LNCaP clone FGC (cell line): ENCODE measurements at places on chromosomes 12 and 14.

DNA sequence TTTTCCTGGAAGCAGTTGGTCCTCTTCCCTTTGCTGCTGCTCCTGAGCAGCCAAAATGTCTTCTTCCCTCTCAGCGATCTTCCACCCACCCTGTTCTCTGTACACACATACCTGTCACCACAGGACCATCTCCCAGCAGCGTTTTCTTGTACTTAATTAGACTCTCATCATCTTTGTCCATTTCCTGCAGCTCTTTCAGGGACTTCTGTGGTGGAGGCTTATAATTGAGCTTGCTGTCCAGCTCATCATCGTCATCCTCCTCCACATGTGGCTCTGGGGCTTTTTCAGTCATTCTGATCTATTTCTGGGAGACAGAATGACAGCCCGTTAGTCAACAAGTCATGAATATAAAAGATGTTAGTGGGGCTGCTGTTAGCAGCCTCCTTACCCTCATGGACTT lies 11.0 kb downstream of the ARHGDIB start:
- no peak for DNase-seq

- no peak for DNase-seq
Observed at GRCh38 chr12:106098691-106099200, 40.0 kb downstream of the NUAK1 start.

- no peak for DNase-seq
Observed at GRCh38 chr12:7555752-7556151, 52.2 kb upstream of the CD163 start.

DNA sequence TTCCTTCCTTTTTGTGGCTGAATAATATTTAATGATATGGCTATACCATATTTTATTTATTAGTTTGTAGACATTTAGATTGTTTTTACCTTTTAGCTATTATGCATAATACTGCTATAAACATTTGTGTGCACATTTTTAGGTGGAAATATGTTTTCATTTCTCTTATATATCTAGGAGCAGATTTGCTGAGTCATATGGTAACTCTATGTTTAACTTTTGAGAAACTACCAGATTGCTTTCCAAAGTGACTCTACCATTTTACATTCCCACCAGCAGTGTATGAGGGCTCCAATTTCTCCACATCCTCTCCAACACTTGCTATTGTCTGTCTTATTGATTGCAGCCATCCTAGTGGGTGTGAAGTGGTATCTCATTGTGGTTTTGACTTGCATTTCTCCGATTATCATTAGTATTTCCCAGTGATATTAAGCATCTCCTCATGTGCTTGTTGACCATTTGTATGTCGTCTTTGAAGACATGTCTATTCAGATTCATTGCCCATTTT lies 160.2 kb downstream of the KICS2 start:
- DNase-seq = no peak

- peak; percentile 48 for DNase-seq
Observed at GRCh38 chr14:70073924-70074566, 114.7 kb downstream of the SLC8A3 start.

DNA sequence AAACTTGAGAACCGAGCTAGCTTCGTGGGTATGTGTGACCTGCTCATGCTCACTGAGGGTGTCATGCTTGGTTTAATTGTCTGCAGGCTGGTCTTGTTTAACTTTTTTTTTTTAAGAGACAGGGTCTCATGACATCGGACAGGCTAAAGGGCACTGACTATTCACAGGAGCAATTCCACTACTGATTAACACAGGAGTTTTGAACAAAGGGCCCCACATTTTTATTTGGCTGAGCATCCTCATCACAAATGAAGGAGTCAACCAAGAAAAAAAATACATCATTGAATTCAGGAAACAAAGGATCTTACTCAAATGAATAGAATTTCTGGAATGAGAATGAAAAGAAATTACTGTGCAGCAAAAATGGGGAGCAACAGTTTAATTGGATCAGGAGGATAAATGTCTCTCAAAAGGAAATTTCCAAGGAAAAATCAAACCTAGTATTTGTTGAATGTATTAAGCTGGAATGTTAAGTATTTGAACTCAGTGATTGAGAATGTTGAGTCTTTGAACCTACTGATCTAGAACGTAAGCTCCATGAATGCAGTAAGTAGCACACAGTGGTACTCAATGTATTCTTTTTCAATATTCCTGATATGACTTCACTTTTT lies 20.8 kb upstream of the PYROXD1 start:
- DNase-seq = no peak

GRCh38 chr12:118377021-118377883 lies 897 bp downstream of the SUDS3 start:
- DNase-seq = no peak

DNA sequence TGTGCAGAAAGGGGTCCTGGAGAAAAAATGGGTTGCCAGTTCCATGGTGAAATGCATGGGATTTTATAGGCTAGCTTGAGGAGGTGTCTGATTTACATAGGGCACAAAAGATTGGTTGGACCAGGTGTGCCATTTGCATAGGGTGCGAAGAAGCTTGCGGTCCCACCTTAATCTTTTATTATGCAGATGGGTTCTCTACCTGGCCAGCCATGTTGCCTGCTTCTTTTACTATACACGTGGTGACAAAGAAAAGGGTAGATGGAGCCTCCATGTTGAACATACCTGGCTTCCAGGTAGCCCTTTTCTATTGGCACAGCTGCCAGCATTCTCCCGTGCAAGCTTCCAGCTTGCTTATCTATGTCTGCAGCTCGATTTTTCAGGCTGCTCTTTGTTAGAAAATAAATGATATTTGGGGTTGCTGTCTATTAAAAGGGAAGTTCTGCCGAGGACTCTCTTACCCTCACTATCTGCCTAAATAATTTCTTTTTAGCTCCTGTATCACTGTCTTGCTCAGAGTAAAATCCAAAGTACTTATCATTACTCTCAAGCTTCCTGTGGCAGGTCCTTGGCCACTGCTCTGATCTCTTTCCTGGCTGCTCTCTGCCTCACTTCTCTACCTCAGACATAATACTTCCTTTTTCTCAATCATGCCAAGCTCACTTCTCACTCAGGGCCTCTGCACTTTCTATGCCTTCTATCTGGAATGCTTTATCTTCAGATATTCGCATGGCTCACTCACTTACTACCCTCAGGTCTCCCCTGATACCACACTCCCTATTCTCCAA lies 216.0 kb upstream of the DAAM1 start:
- DNase-seq = no peak

DNA sequence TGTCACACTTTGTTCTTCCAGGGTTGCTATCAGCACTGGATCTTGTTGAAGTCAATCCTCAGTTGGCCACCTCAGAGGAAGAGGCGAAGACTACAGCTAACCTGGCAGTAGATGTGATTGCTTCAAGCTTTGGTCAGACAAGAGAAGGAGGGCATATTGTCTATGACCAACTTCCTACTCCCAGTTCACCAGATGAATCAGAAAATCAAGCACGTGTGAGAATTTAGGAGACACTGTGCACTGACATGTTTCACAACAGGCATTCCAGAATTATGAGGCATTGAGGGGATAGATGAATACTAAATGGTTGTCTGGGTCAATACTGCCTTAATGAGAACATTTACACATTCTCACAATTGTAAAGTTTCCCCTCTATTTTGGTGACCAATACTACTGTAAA lies 23.7 kb downstream of the VTI1B start:
- DNase-seq = no peak

- DNase-seq = no peak
Observed at GRCh38 chr14:90605430-90605829, 208.6 kb downstream of the CALM1 start.

- DNase-seq = no peak
Observed at GRCh38 chr14:44935155-44935554, 26.6 kb downstream of the KLHL28 start.

- DNase-seq = no peak
Observed at GRCh38 chr14:99944241-99944651, 121.0 kb upstream of the EVL start.

GRCh38 chr12:113184098-113184899 lies 979 bp downstream of the DDX54 start:
- DNase-seq = no peak

DNA sequence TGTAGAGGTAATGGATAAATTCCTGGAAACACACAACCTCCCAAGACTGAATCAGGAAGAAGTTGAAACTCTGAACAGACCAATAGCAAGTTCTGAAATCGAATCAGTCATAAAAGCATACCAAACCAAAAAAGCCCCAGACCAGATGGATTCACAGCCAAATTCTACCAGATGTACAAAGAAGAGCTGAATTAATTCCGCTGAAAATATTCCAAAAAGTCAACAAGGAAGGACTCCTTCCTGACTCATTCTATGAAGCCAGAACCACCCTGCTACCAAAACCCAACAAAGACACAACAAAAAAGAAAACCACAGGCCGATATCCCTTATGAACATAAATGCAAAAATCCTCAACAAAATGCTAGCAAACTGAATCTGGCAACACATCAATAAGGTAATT lies 81.5 kb downstream of the SLC38A4 start:
- no peak for DNase-seq

DNA sequence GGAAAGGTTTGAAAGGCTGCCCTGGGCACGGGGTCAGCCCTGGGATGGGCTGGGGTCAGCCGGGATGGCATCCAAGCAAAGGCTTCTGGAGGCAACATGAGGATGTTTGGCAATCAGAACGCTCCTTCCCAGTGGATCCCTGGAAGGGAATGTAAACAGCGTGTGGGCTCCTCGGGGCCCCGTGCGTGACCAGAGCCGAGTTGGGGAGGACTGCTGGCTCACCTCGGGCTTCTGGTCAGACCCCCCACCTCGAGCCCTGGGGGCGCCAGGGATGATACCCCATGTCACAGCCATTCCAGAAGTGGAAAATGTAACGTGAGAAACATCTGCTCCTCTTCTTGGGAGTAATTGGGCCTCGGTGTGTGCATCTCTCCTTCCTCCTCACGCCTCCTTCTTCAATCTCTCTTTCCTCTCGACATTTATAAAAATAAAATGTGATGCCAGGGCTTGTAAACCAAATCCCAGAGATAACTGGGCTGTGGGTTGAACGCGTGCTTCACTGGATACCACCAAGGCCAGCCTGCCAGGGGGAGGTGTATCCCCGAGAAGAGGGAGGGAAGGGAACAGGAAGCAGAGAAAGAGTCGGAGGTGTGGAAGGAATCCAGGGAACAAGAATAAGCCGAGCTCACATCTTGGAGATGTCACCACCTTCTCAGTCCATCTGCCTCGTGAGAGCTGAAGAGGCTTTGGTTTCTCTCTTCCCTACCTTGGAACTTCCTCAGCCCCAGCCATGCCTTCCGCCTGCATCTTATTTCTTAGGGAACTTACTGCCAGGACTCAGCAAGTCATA lies 144.8 kb downstream of the NUAK1 start:
- no peak for DNase-seq

DNA sequence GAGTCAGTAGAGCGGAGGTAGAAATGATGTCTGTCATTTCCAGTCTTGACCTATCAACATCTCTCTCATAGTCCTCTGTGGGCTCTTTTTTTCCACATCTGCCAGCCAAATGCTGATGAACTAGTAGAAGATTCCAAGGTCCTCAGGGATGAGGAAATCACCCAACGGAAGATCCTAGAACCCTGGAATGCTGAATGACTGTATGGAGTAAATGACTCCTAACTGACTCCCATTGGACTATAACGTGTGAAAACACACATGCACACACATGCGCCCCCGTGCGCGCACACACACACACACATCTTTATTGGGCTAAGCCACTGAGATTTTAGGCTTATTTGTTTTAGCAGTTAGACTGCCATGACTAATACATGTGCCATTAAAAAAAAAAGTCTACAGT lies 159.2 kb downstream of the MYRFL start:
- DNase-seq = no peak

- peak; percentile 46 for DNase-seq
Observed at GRCh38 chr12:113980537-113981337, 14.6 kb upstream of the RBM19 start.

DNA sequence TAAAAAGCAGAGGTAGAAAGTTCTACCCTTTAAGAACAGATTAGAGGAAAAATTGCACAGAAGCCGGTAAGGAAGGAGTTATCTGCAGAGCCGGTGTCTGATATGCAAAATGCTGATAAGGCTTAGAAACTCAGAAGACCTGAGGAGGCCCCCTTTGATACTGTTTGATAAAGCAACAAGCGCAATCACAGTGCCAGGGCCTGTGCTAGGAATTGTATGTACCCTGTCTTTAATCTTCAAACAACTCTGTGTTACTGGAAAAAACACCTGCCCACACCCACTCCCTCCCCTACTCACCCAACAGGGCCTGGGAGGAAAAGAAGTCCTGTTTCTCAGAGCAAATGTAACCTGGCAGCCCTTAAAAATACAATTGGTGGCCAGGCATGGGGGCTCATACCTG lies 112.7 kb upstream of the FUT8 start:
- no peak for DNase-seq

GRCh38 chr12:38142974-38143373 lies 173.6 kb upstream of the ALG10B start:
- DNase-seq = no peak

DNA sequence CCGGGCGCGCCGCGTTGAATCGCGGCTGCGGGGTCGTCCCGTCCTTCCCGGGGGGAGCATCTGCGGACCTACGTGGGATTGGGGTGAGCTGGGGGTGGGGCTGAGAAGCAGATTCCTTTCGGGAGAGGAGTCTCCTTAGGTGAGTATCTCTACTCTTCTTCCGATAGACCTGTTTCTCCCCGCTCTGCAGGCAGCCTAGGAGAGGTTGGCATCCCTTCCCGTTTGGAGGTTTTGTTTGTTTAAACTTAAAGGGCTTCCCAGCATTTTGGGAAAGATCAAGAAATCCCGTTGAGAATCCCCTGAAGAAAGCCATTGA lies 411 bp downstream of the TTLL5 start:
- no peak for DNase-seq

- no peak for DNase-seq
Observed at GRCh38 chr12:116717466-116718437, 20.1 kb downstream of the SPRING1 start.

- DNase-seq = no peak
Observed at GRCh38 chr14:58078068-58078467, 73.9 kb downstream of the ARMH4 start.
